ENCODE measurements at places on chromosomes 4 and X.

DNA sequence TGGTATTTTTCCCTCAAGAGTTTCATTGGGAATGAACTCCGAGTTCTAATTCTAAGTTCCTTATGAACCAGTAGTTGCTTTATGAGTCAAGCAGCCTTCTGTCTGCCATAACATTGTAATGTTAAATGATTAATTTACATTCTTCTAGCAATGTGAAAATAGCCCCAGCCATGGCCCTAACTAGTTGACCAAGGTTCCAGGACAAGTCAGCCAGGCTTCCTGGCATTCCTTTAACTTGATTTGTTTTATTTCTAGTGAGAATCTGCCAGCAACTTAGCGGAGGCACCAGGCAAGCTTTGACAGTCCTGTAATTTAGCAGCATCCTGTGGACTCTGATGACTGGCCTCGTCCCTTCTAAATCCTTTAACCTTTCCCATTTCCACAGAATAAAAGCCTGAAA lies 69.0 kb downstream of the GLRA2 start:
- DNase-seq, result no peak

GRCh38 chrX:115112411-115112810 lies 76.8 kb upstream of the RBMXL3 start:
- DNase-seq, result no peak

DNA sequence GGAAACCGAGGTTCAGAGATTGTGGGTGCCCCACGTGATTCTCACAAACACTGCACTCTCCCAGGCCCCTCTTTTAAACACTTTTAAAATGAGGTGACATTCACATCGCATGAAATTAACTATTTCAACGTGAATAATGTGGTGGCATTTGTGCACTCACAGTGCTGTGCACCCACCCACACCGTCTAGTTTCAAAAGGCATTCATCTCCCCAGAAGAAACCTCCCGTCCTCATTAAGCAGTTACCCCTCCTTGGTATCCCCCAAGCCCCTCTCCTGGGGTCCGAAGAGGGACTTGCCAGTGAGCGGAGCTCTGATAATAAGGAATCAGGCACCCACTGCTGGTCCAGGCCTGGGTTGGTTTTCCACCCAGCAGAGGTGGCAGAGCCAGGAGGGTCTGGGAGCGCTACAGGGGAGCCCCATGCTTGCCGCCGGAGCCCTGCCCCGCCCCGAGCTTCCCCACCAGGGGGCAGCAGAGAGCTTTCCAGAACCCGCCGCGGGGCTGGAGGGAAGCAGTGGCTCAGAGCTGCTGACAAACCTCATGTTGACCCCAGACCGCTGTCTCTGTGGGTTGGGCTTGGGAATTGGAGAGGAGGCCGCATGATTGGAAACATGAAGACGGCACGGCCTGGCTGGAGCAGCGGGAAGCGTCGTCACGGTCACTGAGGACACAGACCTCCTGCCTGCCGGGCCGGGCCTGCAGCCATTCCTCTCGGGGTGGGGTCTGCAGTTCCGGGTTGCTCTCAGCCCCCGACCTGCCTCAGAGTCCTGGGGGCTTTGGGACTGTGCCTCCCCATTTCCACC lies 27.5 kb upstream of the HTRA3 start:
- DNase-seq, result peak; percentile 76

DNA sequence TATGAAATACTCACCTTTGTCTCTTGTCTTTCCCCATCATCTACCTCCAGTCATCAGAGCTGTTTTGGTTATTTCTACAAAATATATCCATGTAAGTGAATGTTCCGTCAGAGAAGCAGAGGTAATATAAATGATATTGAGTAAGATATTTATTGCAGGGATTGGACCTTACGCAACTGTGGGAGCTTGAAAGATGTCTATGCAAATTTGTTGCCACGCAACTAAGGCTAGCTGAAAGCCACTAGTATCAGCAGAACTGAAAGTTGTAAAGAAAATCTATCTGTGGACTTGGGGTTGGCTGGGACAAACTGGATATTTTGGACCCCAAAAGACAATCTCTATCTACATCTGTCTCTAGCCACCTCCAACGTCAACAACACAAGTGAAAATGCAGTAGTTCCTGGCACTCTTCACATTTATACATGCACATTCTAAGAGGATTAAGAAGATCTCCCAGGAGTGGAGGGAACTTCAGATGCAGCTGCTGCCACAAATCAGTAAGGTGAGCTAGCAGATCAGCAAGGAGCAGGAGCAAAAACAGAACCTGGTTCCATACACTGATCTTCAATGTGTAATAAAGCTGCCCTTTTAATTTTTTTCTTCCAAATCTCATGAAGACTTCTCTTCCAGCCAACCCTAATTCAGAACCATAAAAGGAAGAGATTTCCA lies 8.5 kb upstream of the CCSER1 start:
- DNase-seq, result no peak

GRCh38 chrX:70129816-70130215 lies 3.4 kb upstream of the IGBP1 start:
- DNase-seq, result no peak

DNA sequence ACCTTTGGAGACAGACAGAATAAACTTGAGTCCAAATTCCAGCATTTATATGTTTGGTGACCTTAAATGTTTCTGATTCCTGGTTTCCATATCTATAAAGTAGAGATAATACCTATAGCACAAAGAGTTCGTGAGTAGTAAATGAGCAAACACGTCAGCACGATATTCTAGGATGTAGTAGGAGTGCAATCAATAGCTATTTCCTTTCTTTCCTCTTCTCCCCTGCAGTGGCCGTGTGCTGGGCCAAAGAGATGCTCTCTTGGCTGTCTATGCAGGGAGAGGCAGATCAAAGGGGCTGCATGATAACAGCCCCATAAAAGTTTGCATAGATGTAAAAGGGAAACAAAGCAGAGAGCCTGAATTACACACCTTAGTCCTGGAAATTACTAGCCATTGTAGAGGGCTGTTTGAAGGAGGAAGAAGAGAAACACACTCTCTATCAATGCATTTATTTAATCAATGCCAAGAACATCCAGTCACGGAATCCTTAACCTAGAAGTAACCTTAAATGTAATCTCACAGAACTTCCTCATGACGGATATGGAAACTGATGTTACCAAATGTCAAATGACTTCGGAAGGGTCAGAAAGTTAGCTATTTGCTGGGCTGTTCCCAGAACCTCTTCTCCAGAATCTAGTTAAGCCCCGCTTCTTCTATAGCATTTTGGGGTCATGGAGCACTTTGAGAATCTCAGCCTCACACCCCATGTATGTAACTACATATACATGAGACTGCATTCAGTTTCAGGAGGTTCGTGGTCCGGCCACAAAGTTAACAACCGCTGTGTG lies 35.5 kb upstream of the PLAC8 start:
- no peak for DNase-seq

GRCh38 chrX:155105919-155106318 lies 34.6 kb downstream of the BRCC3 start:
- no peak for DNase-seq

- DNase-seq, result no peak
Measured at GRCh38 chr4:151324752-151325110, 674 bp downstream of the SH3D19 start.

- no peak for DNase-seq
Measured at GRCh38 chr4:61273233-61273632, 73.1 kb downstream of the ADGRL3 start.

DNA sequence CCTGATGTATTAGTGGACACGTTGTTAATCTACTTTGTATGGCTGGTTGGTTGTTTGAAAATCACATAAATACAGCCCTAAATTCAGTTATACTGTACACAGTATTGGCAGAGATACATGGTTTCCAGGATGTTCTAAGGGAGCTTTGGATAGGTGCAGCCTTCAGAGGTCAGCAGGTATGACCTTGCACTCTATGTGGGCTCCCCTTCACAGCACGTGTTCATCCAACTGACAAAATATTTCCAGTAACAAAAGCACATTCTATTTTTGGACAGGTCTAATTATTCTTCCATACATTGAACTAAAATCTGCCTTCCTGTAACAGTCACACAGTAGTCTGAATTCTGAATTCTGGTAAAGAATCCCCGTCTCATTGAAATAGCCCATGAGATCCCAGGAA lies 92.8 kb upstream of the RAPGEF2 start:
- no peak for DNase-seq

DNA sequence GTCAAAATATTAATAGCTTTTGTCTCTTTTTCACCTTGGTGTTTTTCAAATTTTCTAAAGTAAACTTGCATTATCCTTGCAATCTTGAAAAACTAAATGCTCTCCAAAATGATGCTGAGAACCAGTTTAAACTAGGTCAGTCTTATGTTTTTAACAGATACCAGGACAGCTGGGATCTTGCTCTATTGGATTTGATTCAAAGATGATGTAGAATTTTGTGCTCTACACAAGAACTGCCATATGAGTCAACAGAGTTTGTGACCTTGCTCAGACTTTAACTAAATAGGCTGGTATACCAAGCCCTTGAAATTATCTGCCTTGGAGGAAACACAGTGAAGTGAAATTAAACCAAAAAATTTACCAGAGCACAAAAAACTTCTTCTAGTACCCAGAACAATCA lies 991.1 kb downstream of the STPG2 start:
- no peak for DNase-seq

DNA sequence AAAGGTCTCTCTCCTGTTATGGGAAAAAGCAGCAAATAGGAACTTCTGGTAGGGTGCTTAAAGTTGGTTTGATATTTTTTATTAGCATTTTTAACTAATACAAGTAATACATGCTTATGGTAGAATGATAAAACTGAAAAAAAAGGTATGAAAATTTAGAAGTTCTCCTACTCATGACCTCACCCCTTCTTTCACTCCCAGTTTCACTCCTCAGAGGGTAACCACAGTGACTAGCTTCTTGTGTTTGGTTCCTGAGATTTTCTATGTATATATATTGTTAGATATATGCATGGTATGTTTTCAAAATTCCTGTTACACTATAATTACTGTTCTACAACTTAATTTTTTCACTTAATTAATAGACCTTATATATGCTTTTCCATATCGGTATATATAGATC lies 66.5 kb downstream of the AR start:
- DNase-seq, result no peak

DNA sequence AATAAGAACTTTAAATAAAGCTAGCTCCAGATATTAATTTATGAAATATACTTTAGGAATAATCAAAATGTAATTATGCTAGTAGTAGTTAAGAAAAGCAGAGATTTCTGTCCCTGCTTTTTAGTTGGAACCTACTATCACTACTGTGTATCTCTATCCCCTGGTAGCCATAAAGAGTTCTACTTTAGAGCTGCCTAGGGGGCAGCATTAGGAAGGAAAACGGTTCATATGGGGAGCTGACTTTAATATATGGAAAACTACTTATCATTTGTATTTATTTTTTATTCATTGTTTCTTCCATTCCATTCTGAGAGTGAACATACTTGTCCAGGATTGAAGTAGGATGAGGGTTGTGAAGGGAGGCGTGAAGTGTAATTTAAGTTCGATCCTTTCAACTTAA lies 40.9 kb downstream of the CPEB2 start:
- DNase-seq, result no peak

- DNase-seq, result no peak
Measured at GRCh38 chr4:121057466-121057922, 14.8 kb downstream of the NDNF start.

GRCh38 chr4:79650217-79650616 lies 242.2 kb upstream of the GK2 start:
- DNase-seq, result no peak

GRCh38 chr4:15482842-15483241 lies 13.2 kb downstream of the CC2D2A start:
- no peak for DNase-seq

- no peak for DNase-seq
Measured at GRCh38 chrX:153635788-153636668, 11.0 kb upstream of the DUSP9 start.

DNA sequence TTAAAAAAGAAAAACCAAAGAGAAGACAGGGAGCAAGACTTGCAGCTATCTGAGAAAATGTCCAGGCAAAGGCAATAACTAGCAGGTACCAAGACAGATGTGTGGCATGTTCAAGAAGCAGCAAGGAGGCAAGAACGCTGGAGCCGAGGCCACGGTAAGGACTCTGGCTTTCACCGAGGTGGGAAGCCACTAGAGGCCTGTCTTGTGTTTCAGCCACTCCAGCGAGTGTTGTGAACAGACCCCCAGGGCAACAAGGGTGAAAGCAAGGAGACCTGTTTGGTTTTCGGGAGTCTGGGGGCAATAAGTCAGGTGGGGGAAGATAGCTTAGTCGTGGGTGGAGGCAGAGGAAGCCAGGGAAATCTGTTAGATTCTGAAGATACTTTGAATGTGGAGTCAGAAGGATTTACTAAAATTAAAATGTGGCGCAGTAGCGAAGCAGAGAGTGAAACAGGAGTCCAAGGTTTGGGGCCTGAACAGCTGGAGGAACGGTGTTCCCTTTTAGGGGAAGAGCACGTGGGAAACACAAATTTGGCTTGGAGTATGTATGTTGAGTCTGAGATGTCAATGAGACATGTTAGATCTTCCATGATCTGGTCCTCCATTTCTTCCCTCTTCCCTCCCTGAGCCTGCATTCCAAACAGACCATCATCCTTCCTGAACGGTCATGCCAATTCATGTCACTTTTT lies 3.1 kb downstream of the WDR1 start:
- DNase-seq, result no peak

Measured in activated CD8-positive, alpha-beta memory T cell treated with anti-CD3 and anti-CD28 coated beads for 1 hour (primary cell).